ENCODE measurements at places on chromosomes 4 and X. TPM values are rescaled to one million over a fixed set of nuclear protein-coding genes. Genes with fewer than 3 reads are reported as not detected.

Gene ADH1B
- 0.36 TPM for total RNA-seq

Gene CLDN2
- not detected for total RNA-seq

Gene PPEF2
- total RNA-seq: not detected

Gene HTN3
- total RNA-seq: not detected

Gene OCIAD2
- total RNA-seq: 16.5 TPM

Gene NEUROG2
- total RNA-seq: not detected

Gene NUDT11
- 13.8 TPM for total RNA-seq

Gene SHROOM2
- total RNA-seq: 8.1 TPM

Gene CDKN2AIP
- 16.8 TPM for total RNA-seq

Gene SYP
- total RNA-seq: not detected

Gene MAGEA11
- total RNA-seq: not detected

Gene CSAG1
- total RNA-seq: not detected

Gene PDE5A
- 567 TPM for total RNA-seq

Gene MSANTD1
- total RNA-seq: 0.28 TPM

- DNase-seq: peak; percentile 38
These were observed 27.5 kb downstream of the PCYT1B start for GRCh38 chrX:24619647-24620046.

DNA sequence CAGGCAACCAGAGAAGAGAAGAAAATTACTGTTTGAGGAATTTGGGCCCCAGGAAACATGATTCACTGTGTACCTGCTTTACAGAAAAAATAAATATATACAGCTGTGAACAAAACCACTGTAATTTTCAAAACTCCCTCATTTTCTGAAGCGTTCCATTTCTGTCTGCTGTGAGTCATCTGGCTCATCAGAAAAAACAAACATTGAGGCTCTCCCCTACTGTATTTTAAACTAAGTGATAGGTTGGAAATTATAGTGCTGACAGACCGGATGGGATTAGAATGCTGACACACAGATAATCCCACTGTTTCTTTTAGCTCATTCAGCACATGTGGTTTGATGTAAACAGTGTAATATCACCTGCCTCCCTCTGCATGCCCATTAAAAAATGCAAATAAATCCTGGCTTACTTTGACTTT lies 847.0 kb downstream of the TRIML1 start:
- peak; percentile 96 for DNase-seq

- DNase-seq: no peak
These were observed 42.9 kb downstream of the PSAPL1 start for GRCh38 chr4:7391637-7392437.

DNA sequence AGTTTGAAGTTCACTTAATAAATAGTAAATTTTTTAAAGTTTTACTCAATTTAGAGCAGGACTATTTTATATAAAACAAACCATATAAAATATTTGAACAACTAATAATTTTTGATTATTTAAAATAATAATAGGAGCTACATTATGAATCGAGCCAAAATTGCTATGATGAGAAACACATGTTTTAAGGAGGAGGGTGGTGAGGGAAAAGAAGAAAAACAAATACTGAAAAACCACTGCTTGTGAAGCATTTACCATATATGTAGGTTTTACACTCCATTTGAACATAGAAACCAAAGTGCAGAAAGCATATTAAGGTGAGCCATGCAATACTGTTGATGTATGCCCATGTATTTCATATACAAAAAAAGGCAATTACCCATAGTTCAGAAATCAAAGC lies 448.9 kb downstream of the FSTL5 start:
- DNase-seq: peak; percentile 12

DNA sequence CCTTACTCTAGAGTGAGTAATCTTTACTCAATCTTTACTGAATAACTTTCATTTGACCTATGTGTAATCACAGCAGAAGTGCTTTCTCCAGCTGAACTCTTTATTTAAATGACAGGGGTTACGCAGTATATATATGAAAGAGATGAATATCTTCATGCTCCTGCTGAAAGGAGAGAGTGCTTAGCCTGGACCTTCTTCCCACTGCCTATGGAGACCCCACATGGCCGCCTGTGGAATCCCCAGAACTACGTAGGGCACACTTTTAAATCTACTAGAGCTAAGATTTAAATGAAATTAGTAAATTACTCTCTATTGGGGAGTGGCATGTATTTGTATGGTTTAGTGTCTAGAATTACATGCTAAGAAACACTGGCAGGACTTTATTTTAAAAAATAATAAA lies 391.2 kb downstream of the ANKRD50 start:
- peak; percentile 17 for DNase-seq

DNA sequence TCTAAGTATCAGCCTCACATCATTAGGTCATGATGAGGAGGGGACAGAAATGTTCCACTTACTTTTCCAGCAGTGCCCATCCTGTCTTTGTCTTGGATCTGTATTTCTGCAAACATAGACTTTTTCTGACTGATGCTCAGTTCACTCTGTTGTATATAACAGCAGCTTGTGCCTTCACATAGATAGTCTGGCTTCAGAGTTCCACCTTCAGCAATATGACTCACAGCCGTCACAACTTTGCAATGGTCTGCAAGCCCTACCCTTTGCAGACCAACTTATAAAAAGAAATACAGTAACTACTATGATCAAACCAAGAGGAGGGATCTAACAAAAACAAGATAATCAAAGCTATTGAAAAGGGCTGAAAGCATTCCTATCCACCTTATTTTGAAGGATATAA lies at the start of gene ADH7:
ADH7 (minus strand) TSS at position 189 of the 400 bp plus-strand sequence; CDS start at position 80, 109 bp downstream.
- DNase-seq: no peak

- no peak for DNase-seq
These were observed 205.0 kb upstream of the TET2 start for GRCh38 chr4:104941661-104942062.

- no peak for DNase-seq
These were observed 255.1 kb downstream of the IL15 start for GRCh38 chr4:141891260-141892120.

- DNase-seq: peak; percentile 82
These were observed 2.9 kb upstream of the EIF1AX start for GRCh38 chrX:20144491-20144890.

- DNase-seq: no peak
These were observed 5.9 kb downstream of the TIMP1 start for GRCh38 chrX:47587906-47588735.

DNA sequence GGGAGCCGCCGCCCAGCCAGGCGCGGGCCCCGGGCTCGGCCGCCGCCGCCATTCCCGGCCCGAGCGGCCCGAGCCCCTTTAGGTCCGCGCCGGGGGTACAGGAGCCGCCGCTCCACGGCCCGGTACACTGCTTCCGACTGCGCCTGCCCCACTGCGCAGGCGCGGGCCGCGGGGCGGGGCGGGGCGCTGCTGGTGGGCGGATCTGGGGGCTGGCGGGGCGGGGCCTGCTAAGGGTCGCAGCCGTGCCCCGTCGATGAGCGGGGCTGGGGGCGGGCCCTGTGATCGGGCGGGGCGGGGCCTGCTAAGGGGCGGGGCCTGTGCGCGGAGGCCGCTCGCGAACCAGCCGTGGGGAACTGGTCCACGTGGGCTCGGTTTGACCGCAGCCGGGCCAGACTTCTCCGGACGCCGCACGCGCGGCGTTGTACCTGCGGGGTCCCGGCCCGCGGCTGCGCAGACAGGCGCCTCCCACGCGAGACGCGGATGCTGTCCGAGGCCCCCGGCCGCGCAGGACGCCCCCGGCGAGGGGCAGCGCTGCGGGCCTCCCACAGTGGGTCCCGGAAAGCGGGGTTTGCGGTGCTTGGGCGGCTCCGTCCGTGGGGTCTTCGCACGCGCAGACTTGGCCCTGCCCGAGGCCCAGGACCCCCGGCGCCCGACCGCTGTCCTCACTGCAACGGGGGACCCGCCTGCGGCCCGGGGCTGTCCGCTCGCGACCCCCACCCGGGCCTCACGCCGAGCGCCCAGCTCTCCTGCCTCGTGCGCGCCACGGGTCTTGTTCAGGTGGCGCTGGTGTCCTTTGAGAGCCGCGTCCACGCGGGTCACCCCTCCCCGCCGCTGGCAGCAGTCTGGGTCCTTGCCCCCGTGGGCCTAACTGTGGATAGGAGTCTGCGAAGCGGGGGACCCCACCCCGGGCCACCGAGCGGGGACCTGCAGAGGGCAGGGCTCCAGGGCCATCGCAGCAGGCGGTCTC lies at the start of gene DGKQ:
DGKQ (minus strand) TSS at position 139 of the 967 bp plus-strand sequence; CDS start at position 52, 87 bp downstream.
- peak; percentile 75 for DNase-seq

DNA sequence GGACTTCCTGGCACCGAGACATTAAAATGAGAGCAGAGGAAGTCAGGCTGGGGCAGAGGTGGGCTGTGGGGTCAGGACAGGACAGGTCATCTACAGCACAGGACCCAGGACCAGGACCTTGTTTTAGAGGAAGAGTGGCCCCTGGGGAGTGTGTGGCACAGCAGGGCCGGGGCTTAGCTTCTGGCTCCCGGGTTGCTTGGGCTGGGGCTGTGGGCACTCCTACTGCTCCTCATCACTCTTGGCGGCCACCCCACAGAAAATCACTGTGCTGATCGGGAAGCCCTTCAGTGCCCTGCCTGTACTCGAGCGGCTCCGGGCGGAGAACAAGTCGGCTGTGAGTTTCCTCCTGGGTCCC lies 8.1 kb upstream of the ATP6AP1 start:
- DNase-seq: no peak

GRCh38 chr4:10875144-10875799 lies 190.7 kb upstream of the CLNK start:
- no peak for DNase-seq

GRCh38 chr4:112181358-112182000 lies 36.2 kb downstream of the FAM241A start:
- no peak for DNase-seq

DNA sequence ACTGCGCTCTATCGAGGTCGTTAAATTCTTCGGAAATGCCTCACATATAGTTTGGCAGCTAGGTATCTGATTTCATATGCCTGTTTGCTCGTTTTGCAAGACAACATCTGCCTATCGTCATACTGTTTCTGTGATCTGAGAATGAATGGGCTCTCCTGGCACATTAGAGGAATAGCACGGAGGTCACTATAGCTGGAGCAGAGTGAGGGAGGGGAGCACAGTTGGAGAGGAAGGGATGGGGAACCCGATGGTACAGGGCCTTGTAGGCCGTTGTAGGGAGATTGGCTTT lies 552 bp downstream of the IKBKG start:
- DNase-seq: peak; percentile 26

GRCh38 chr4:58617226-58617625 lies 1507.0 kb upstream of the IGFBP7 start:
- no peak for DNase-seq

DNA sequence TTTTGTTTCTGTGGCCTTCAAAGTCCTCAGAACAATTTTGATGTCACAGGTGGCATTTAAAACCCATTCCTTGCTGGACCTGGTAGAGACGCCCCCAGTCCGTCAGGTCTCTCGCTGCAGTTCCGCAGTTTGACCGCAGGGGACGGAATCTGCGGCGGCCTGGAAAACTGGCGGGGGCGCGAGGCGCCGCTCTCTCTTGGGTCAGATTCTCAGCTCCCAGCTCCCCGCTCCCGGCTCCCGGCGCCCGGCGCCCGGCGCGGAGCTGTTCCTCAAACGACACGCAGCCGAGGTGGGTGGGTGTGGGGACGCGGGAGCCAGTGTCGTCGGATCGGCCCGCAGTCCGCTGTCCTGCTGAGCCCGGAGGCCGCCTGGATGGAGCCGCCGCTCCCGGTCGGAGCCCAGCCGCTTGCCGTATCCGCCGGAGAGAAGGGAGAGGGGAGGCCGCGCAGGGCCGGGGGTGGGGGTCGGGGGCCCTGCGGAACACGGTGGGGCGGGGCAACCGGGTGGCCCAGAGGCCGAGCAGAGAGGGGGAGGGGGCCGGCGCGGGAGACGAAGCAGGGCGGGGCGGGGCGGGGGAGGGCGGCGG lies at the start of gene OCRL:
OCRL (plus strand) TSS at position 192 of the 586 bp plus-strand sequence; CDS start at position 373, 181 bp downstream.
- DNase-seq: peak; percentile 59

Data from IMR-90 (cell line).